ENCODE measurements at places on chromosomes 1 and 21.

DNA sequence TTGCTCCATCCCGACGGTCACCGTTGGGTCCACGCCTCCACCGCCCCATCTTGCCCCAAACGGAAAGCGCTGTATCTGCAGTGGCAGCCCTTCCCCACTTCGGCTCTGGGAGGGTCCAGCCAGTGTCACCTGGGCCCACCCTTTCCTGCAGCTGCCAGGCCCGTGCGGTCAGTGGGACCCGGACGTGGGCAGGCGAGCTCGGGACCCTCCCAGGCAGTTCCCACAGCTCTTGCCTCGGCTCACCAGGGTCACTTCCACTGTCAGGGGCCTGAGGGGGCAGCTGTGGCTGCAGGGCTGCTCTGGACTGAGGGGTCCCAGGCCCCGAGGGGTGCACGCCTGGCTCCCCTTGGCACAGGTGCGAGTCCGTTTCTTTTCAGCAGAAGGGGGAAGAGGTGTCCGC is 80.7 kb downstream of the SKI start:
- DNase-seq: no peak

- no peak for DNase-seq
Measured at GRCh38 chr1:87226341-87226760, 102.3 kb upstream of the LMO4 start.

- no peak for DNase-seq
Measured at GRCh38 chr1:162446946-162447345, 35.0 kb upstream of the SH2D1B start.

GRCh38 chr21:41611966-41612606 is 104.1 kb upstream of the TMPRSS2 start:
- DNase-seq: no peak

DNA sequence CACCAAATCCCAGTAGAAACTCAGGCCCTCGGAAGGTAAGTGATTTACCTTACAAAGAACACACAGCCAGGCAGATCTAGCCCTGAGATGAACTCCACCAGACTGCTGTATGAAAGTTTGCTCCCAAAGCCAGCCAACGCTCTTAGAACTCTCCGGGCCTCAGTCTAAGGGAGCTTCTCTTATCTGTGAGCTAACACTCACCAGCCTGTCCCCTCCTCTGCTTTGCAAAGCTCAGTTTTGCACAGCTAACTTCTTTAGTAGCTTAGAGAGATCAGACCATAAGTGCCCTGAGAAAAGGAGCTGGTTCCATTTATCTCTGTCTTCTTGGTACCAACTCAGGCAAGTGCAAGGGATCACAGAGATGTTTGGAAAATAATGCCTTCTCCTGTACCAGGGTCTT is 195.8 kb upstream of the JUN start:
- DNase-seq: no peak

GRCh38 chr21:18350216-18350615 is 53.4 kb downstream of the TMPRSS15 start:
- no peak for DNase-seq

DNA sequence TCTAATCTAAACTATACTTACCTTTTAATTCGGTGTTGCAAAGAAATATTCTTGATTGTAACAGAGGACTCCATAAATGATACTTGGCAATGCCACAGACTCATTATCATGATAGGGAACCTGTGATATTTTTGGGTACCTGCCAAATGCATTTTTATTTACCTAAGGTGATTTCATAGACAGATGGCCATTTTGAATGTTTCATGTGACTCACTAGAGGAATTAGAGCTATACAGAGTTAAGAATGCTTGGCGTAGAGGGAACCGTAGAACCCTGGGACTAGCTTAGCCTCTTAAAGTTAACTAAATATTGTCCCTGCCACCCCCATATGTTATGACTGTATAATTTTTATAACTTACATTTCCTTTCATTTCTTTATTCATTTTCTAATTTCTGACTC is 136.1 kb downstream of the DISP1 start:
- no peak for DNase-seq

DNA sequence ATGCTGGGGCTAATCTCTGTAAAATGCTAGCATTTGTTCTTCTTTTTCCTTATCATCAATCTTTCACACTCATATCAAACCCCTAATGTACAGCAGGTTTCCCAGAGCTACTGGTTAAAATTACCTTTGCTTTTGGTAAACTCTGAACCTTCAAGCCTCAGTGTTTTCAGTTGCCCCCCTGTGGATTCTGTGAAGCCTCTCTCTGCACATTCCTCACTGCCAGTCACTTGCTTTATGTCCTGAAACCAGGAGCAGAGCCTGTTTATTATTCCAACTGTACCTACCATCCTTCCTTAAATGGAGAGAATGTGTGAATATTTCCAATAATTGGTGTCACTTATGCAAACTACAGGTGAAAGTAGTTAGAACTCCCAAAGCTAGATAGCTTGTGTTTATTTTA is 134.2 kb downstream of the NEK7 start:
- DNase-seq: no peak

DNA sequence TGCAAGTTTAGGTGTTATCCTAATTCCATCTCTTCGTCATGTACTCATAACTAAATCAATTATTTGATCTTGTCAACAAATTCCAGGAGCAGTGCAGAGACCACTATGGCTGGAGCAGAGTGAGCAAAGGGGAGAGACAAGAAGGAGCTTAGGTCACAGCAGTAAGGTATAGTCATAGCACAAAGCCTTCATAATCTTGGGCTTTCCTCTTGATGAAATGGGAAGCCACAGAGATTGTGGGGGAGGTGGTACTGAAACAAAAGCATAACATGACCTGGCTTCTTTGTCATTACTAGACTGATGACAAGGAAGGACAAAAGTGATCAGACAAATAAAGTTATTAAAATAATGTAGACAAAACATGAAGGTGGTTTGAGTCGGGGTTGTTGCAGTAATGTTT is 60.1 kb upstream of the PTGS2 start:
- DNase-seq: no peak

- no peak for DNase-seq
Measured at GRCh38 chr1:77716065-77716464, 33.6 kb upstream of the ZZZ3 start.

GRCh38 chr1:55131218-55131617 is 83.9 kb downstream of the USP24 start:
- DNase-seq: no peak

GRCh38 chr21:21971384-21971783 is 973.2 kb downstream of the NCAM2 start:
- DNase-seq: no peak

DNA sequence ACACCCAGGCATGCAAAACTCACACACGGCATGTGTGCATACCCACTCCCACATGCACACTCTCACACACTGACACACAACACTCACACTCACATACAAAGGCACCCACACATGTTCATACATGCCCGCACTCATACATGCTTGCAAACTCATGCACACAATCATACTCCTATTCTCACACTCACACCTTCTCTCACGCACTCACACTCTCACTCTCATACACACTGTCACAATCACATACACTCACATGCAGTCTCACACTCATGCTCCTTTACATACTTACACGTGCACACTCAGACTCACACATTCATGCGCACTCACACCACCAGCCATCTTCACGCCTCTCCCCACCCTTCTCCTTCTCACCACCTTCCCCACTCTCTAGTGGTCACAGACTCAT is 3.1 kb downstream of the SLC5A9 start:
- no peak for DNase-seq

- DNase-seq: no peak
Measured at GRCh38 chr1:3441880-3442279, 12.6 kb upstream of the ARHGEF16 start.

DNA sequence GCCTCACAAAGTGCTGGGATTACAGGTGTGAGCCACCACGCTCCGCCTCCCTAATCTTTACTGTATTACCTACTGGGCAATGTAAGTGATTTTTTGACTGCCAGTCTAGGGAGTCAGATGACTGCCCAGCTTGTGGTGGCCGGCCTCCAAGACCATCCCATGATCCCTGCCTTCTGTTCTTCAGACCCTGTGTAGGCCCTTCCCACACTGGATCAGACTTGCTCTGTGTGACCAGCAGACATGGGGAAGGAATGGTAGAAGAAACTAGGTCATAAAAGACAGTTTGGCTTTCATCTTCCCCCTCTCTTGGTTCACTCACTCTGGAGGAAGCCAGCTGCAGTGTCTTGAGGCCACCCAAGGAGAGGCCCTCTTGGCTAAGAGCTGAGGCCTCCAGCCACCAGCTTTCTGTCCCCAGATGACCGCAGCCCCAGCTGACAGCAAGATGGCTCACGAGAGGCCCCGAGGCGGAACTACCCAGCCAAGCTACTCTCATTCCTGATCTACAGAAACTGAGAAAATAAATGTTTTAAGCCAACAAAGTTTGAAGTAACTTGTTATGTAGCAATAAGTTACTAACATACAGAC is 14.5 kb upstream of the CBR3 start:
- no peak for DNase-seq

Data from anterior cingulate cortex (tissue), 58 donors.